ENCODE measurements at places on chromosomes 16 and 17. TPM values are rescaled to one million over a fixed set of nuclear protein-coding genes. Genes with fewer than 3 reads are reported as not detected.

DNA sequence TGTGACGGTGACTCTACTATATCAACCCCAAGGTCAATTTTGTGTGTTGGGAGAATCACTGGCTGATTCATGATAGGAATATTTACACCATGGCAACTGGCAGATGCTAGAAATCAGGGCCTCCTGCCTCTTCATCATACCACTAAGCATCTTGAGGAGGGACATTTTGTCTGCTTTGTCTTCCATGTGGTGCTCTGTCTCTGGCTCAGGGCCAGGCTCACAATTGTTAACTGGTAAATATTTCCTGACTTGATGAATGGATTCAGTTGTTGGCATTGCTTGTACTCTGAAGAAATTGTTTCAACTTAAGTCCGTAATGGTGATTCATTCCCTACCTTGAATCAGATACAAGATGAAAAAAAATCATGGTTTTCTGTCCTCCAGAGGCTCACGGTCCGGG is 292.7 kb downstream of the HAPSTR1 start:
- H3K27me3 ChIP-seq = no peaks in the 10 kb centered on the region
- no peaks in the 10 kb centered on the region for H3K4me1 ChIP-seq
- no peak overlapping the region for H3K27ac ChIP-seq
- no peak overlapping the region for H3K4me3 ChIP-seq

DNA sequence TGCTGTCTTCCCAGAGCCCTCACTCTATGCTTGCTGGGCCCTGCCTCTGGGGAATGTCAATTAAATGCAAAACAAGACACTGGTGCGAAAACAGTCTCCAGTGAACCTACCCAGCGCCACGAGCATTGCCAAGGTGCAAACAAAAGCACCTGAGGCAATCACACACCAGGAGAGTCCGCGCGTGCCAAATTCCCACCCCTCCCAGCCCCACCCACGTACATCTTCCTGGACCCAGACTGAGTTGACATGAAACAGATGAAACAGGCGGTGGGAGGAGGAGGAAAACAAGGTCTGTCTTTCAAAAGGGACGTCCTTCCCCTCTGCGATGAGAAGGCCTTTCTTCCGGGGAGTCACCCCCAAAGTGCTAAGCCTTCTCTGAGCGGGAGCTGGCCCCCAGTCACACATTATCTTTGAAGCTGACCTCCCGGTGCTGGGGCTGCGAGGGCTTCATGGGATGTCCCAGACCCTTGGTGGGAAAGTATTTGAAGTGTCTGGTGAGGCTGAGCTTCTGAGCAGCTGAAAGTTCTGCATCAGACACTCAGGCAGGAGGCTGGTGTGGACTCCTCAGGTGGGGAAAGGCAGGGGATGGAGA is 200.4 kb downstream of the AXIN2 start:
- H3K27ac ChIP-seq = no peak overlapping the region
- H3K36me3 ChIP-seq = no peaks in the 10 kb centered on the region
- H3K27me3 ChIP-seq = no peaks in the 10 kb centered on the region
- H3K4me3 ChIP-seq = no peak overlapping the region

DNA sequence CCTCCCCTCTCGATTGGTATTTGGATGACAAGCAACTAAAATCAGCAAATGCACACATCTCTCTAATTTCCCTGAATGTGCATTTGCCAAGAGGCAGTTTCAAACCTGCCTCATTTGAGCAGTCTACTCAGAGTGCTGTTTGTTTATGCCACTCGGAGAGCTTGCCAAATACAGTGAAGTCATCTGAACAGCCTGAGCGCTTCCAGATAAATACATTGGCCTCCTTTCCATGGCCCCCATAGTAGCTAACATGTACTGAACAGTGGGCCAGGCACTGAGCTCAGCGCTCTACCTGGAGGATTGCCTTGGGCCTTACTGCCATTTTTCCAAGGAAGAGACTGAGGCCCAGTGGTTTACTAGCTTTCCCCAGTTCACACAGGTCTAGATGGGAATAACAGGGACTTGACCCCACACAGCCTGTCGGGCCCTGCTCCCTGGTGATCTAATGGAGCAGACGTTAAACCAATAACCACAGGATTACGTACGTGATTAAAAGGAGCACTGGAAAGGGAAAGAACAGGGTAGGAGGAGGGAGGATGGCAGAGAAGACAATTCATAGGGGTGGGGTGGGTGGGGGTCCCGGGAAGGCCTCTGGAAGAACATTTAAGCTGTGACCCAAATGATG is 18.7 kb upstream of the ANKRD40CL start:
- no peaks in the 10 kb centered on the region for H3K27me3 ChIP-seq
- no peaks in the 10 kb centered on the region for H3K4me1 ChIP-seq
- no peaks in the 10 kb centered on the region for H3K36me3 ChIP-seq
- no peak overlapping the region for H3K4me3 ChIP-seq
- no peak overlapping the region for H3K27ac ChIP-seq

- H3K4me3 ChIP-seq = peak within 1 kb of the TSS; percentile 82
- H3K27ac ChIP-seq = peak within 1 kb of the TSS; percentile 89
- peaks cover 60% of the 10 kb centered on the region for H3K4me1 ChIP-seq
- peak; percentile 97 for DNase-seq
- peaks cover 80% of the 10 kb centered on the region for H3K36me3 ChIP-seq
Observed at GRCh38 chr17:42566883-42567573, at the start of gene MLX. MLX (plus strand) TSS chr17:42567100; CDS start chr17:42567125, 25 bp downstream.

DNA sequence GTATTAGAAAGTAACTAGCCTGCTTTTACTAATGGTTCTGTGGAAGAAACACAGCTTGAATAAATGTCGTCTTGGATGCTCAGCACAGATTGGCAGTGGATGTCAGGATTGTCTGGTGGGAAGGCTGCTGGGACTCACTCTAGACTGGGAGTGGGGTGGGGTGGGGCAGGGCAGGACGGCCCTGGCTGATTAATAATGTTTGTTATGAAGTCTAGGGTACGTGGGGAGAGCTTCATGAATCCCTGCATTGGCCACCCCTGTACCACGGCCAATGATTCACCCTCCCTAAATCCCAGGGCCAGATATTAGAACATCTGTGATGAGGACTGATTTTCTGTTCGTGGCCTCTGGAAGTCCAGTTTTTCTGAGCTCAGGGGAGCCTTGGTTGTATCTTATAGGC is 421.0 kb downstream of the WWOX start:
- no peak for DNase-seq
- peaks cover 7% of the 10 kb centered on the region for H3K27me3 ChIP-seq

GRCh38 chr17:64335486-64335885 is 55.2 kb downstream of the PECAM1 start:
- H3K27me3 ChIP-seq = no peaks in the 10 kb centered on the region
- H3K4me1 ChIP-seq = peaks cover 27% of the 10 kb centered on the region
- no peak overlapping the region for H3K27ac ChIP-seq
- DNase-seq = no peak
- H3K4me3 ChIP-seq = no peak overlapping the region

Gene GAS7
- 0.33 TPM for total RNA-seq

DNA sequence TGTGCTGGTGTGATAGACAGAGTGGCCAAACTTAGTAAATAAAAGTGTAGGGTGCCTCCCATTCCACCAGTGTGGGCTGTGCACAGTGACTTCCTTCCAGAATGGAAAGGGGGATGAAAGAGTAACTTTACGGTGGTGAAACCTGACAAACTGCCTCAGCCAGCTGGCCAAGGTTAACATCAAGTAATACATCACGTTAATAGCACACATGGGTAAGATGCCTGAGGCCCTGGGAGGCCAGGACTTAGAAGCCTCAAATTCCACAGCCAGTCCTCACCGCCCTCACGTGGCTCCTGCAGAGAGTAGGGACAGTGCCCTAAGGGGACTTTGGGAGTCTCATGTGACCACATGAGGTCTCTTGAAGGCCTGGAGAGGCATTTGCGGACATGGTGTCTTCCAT is 14.1 kb downstream of the RMI2 start:
- H3K4me1 ChIP-seq = peaks cover 49% of the 10 kb centered on the region
- H3K27ac ChIP-seq = no peak overlapping the region
- H3K4me3 ChIP-seq = no peak overlapping the region
- no peaks in the 10 kb centered on the region for H3K27me3 ChIP-seq
- DNase-seq = no peak

GRCh38 chr17:42679492-42680330 is 1.9 kb downstream of the CCR10 start:
- H3K27me3 ChIP-seq = no peaks in the 10 kb centered on the region
- no peaks in the 10 kb centered on the region for H3K36me3 ChIP-seq
- peak overlapping the region; percentile 95 for H3K27ac ChIP-seq
- H3K4me1 ChIP-seq = peaks cover 34% of the 10 kb centered on the region
- DNase-seq = peak; percentile 43

Gene CCL8
- total RNA-seq = not detected

DNA sequence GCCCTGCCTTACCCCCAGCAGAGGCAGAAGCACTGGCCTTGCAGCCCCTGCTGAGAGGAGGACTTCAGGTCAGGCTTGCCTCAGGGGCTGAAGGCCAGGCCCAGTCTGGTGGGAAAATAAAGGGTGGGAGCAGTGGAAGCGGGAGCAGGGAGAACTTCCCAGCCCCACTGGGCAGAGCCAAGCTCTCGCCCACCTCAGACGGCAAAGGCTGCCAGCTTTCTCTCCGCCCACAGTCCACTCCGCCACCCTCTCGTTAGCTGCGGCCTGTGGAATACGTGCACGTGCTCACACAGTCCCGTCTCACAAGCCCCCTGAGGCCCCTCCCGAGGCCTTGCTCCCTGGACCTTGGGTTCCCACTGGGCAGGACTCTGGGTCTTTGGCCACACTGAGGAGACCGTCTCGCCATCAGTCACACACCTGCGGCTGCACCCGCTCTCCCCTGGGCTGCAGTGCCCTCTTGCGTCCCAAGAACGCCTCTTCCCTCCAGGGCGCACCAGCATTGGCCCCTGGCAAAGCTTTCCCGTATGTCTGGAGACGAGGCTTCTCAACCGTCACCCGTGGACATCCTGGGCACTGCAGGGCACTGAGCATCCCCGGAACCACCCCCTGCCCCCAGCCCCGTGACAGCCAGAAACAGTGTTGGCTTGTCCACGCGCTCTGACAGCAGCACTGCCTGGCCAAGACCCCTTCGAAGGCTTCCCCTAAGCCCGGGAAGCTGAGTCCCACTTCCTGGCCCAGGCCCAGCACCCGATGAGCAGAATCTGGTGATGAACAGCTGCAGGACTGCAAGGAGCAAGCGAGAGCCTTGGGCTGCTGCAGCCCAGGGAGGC is 8.3 kb downstream of the MRPL28 start:
- peaks cover 75% of the 10 kb centered on the region for H3K4me1 ChIP-seq
- H3K36me3 ChIP-seq = peaks cover 12% of the 10 kb centered on the region
- no peaks in the 10 kb centered on the region for H3K27me3 ChIP-seq
- H3K27ac ChIP-seq = no peak overlapping the region
- no peak overlapping the region for H3K4me3 ChIP-seq

GRCh38 chr17:68035131-68035522 is 408 bp upstream of the KPNA2 start:
- H3K27me3 ChIP-seq = no peaks in the 10 kb centered on the region
- peaks cover 41% of the 10 kb centered on the region for H3K36me3 ChIP-seq
- H3K27ac ChIP-seq = no peak overlapping the region
- no peak overlapping the region for H3K4me3 ChIP-seq

Gene CALB2
- 0.20 TPM for total RNA-seq

DNA sequence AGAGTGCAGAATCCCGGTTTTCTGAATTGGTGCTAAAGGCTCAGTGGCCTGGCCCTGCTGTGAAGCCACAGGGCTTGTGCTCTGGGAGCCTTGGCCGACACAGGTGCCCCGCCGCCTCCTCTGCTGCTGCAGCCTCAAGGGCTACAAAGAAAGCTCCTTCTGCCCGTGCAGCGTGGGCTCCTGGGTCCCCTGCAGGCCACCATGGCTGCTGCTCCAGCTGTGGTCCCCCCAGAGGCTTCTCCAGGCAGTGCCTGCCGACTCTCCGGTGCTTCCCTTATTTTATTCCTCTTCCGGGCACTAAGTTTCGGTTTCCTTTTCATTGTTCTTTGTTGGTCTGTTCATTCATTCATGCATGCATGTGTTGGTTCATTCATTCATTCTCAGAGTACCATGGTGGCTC is 53.1 kb downstream of the CMIP start:
- H3K27me3 ChIP-seq = no peaks in the 10 kb centered on the region
- H3K36me3 ChIP-seq = peaks cover 35% of the 10 kb centered on the region
- no peak for DNase-seq
- peak overlapping the region; percentile 27 for H3K27ac ChIP-seq

DNA sequence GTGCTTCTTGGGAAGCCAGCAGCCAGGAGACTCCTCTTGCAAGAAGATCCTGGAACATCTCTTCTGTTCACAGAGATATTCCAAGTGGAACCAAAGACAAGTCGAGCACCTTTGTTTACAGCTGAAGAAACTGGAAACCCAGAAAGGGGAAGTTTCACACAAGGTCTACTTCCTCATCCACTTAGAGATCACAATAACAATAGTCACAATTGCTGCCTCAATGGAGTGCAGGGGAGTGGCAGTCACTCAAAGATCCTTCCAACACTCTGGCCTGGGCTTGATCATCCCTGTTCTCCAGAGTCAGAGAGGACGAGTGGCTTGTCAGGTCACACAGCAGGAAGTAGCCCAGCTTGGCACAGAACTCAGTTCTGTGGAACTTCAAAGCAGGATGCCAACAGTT is 46.9 kb upstream of the SIAH1 start:
- no peak overlapping the region for H3K4me3 ChIP-seq
- no peak for DNase-seq
- no peaks in the 10 kb centered on the region for H3K36me3 ChIP-seq
- no peaks in the 10 kb centered on the region for H3K4me1 ChIP-seq
- no peak overlapping the region for H3K27ac ChIP-seq

DNA sequence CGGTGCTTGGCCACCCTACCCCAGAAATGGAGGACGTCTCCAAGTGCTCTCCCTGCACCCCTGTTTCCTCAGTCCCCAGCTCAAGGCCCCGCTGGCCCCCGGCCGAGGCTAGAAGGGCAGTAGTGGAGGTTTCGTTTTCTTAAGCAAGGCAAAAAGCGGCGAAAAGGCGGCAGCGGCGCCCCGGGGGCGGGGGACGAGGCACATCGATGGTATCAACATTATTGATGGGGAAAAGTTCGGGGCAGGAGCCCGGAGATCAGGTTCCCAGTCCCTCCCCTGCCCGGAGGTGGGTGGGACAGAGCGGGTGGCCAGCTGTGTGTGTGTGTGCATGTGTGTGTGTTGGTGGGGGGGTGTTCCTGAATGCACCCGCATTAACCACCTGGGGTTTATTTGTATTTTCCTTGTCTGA is 4.1 kb upstream of the SALL1 start:
- H3K4me3 ChIP-seq = no peak overlapping the region
- no peaks in the 10 kb centered on the region for H3K36me3 ChIP-seq
- no peak for DNase-seq

DNA sequence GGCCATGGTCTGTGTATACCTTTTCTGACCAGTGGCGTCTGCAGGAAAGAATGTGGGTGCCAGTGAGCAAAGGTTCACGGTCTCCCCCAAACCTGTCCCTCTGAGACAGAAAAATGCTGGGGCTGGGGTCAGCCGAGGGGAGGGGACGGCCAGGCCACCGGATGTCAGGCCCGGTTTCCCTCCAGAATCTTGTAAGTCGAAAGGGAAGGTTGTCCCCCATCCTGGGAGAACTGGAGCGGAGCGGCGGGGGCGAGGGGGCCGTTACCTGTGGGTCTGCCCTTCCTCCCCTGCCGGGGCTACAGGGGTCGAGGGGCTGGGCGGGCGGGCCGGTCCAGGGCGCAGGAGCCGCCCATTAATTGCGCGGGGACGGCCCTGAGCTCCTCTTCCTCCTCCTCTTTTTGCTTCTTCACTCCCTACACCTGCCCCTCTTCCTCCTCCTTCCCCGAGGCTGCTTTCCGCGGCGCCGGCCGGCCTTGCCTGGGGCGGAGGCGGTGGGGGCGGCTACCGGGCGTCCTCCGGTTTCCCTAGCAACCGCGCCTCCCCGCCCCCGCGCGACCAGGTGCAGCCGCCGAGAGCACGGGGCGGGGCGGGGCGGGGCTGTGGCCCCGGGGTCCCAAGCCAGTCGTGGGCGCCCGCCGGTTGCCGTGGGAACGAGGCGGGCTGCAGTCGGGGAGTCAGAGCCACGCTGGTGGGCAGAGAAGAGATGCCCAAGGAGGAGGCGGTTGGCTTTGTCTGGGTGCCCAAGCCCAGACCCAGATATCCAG is at the start of gene MARCHF10:
Gene MARCHF10 (minus strand): TSS at position 503 of the 764 bp plus-strand sequence. CDS start 6,579 bp downstream, outside the sequence.
- no peak within 1 kb of the TSS for H3K4me3 ChIP-seq
- peak; percentile 86 for DNase-seq
- H3K36me3 ChIP-seq = no peaks in the 10 kb centered on the region
- H3K27me3 ChIP-seq = peaks cover 35% of the 10 kb centered on the region
- no peaks in the 10 kb centered on the region for H3K4me1 ChIP-seq

Gene FBXO39
- total RNA-seq = not detected

Gene STH
- total RNA-seq = not detected
